Left lung (tissue), 14 donors: ENCODE measurements at places on chromosomes 4 and X. TPM values are rescaled to one million over a fixed set of nuclear protein-coding genes. Genes with fewer than 3 reads are reported as not detected.
A peak's percentile ranks its signal among the peaks of the same experiment; 100 is the strongest.

DNA sequence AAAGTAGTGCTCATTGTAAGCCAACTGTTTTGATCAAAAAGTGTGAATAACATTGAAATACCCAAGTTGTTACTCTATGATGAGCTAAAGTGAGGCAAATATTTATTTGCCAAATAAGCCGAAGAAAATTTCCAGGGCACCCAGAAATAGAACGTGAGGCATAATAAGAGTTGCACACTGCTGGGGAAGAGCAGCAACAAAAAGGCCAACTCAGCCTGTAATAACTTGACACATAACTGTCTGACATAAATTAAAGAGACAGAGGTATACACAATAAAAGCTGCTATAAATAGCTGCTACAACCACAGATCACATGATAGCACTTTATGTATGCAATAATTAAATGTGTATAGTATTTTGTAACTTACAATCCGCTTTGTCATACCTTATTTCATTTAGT lies 2.0 kb upstream of the ABCB7 start:
- H3K4me3 ChIP-seq: no peak overlapping the region
- no peaks in the 10 kb centered on the region for H3K36me3 ChIP-seq
- no peaks in the 10 kb centered on the region for H3K27me3 ChIP-seq

GRCh38 chr4:140005699-140006098 lies 148.3 kb downstream of the MAML3 start:
- no peak overlapping the region for H3K4me3 ChIP-seq
- H3K36me3 ChIP-seq: no peaks in the 10 kb centered on the region
- H3K27me3 ChIP-seq: no peaks in the 10 kb centered on the region
- no peak for DNase-seq
- H3K4me1 ChIP-seq: peaks cover 22% of the 10 kb centered on the region
- H3K27ac ChIP-seq: no peak overlapping the region

- no peaks in the 10 kb centered on the region for H3K36me3 ChIP-seq
- no peak overlapping the region for H3K4me3 ChIP-seq
- H3K27ac ChIP-seq: no peak overlapping the region
- H3K4me1 ChIP-seq: peaks cover 90% of the 10 kb centered on the region
- DNase-seq: peak; percentile 73
Measured at GRCh38 chr4:8274765-8275547, 5.4 kb downstream of the HTRA3 start.

DNA sequence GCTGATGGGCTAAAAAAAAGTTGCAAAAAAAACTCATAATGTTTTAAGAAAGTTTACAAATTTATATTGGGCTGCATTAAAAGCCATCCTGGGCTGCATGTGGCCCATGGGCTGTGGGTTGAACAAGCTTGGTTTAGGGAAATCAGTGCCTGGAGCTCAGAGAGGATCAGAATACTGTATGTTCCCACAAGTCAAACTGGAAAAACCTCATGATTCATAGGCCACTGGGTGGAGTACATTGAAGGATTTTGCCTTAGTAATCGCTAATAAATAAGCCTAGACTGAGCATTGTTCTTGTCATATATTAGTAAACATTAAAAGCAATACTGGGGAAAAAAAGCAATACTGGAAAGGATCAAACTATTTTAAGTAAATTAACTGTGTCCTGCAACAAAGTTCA lies 246.3 kb upstream of the TAPT1 start:
- no peak overlapping the region for H3K27ac ChIP-seq
- H3K27me3 ChIP-seq: no peaks in the 10 kb centered on the region
- no peaks in the 10 kb centered on the region for H3K4me1 ChIP-seq
- no peak for DNase-seq
- H3K4me3 ChIP-seq: no peak overlapping the region

DNA sequence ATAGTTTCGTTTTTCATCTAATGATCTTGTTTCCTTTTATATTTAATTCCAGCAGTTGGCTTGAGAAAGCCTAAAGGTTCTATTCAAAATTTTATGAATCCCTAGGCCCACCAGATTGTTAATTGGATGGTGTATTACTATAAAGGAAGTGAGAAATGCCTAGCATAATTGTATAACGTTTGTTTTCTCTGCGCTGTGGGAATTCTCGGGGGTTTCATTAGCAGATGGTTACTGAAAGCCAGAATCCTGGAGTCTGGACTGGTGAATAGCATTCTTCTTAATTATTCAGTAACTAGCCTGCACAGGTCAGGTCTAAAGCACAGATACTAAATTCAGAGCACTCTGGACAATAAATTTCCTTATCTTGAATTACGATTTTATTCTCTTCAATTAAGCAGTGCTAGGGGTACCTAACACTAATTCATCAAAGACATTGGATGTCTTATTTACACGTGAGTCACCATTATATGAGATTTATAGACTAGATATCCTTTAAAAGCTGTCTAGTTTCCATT lies 459.4 kb downstream of the DTHD1 start:
- DNase-seq: no peak
- no peaks in the 10 kb centered on the region for H3K27me3 ChIP-seq
- no peak overlapping the region for H3K27ac ChIP-seq
- H3K4me3 ChIP-seq: no peak overlapping the region

The MAGEB2 gene
- not detected for total RNA-seq

DNA sequence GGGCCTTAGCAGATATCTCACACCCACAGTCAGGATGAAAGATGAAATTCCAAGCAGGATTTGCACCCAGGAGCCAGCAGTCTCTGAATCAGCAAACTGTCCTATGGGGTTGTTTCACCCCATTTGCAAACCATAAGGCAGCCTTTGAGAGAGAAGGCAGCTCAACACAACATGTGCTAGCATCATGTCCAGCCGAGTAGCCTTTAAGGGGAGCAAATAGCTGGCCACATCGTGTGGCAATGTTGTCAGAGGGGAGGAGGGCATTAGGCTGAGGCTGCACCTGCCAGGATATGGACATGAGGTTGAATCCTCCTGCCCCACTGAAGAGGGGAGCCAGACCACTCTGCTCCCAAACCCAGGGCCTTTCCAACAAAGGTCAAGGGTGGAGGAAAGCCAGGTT lies 20.6 kb upstream of the PJA1 start:
- no peaks in the 10 kb centered on the region for H3K36me3 ChIP-seq
- no peaks in the 10 kb centered on the region for H3K4me1 ChIP-seq
- H3K27me3 ChIP-seq: no peaks in the 10 kb centered on the region

DNA sequence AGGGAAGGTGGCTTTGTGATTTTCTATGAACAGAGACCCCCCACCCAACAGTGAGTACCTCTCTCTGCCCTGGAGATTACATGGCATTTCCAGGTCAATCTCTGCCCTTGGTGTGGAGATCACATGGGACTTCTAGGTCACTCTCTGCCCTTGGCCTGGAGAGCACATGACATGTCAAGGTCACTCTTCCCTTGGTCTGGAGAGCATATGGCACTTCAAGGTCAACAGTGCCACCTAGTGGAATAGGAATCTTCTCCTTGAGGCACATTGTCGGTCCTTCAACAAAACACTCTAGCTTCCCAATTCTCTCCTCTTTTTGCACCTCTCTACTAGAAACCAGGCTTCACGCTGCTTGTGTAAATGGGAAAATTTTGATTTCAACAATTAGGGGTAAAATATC lies 66.2 kb upstream of the TACR3 start:
- H3K36me3 ChIP-seq: no peaks in the 10 kb centered on the region
- H3K27ac ChIP-seq: no peak overlapping the region
- peak; percentile 2 for DNase-seq
- H3K4me1 ChIP-seq: no peaks in the 10 kb centered on the region

GRCh38 chr4:104493081-104493831 lies 1.4 kb downstream of the CXXC4 start:
- no peaks in the 10 kb centered on the region for H3K4me1 ChIP-seq
- no peak for DNase-seq
- peaks cover 96% of the 10 kb centered on the region for H3K27me3 ChIP-seq
- H3K27ac ChIP-seq: no peak overlapping the region

GRCh38 chr4:20538905-20539304 lies 161.4 kb upstream of the PACRGL start:
- no peaks in the 10 kb centered on the region for H3K4me1 ChIP-seq
- no peaks in the 10 kb centered on the region for H3K36me3 ChIP-seq
- no peaks in the 10 kb centered on the region for H3K27me3 ChIP-seq
- no peak overlapping the region for H3K4me3 ChIP-seq
- no peak overlapping the region for H3K27ac ChIP-seq

The RPA4 gene
- total RNA-seq: 0.68 TPM

GRCh38 chrX:134936542-134936941 lies 54.2 kb upstream of the SMIM10 start:
- no peak overlapping the region for H3K4me3 ChIP-seq
- no peaks in the 10 kb centered on the region for H3K36me3 ChIP-seq
- H3K4me1 ChIP-seq: no peaks in the 10 kb centered on the region
- no peak for DNase-seq
- H3K27ac ChIP-seq: no peak overlapping the region

GRCh38 chr4:129358571-129358970 lies 262.6 kb downstream of the C4orf33 start:
- no peaks in the 10 kb centered on the region for H3K4me1 ChIP-seq
- H3K27ac ChIP-seq: no peak overlapping the region
- no peak overlapping the region for H3K4me3 ChIP-seq
- no peak for DNase-seq

GRCh38 chr4:172945611-172946010 lies 223.0 kb upstream of the GALNT7 start:
- no peak overlapping the region for H3K27ac ChIP-seq
- H3K27me3 ChIP-seq: no peaks in the 10 kb centered on the region
- H3K36me3 ChIP-seq: no peaks in the 10 kb centered on the region
- no peak for DNase-seq
- no peak overlapping the region for H3K4me3 ChIP-seq
- H3K4me1 ChIP-seq: no peaks in the 10 kb centered on the region

GRCh38 chr4:38532908-38533499 lies 131.0 kb upstream of the KLF3 start:
- peaks cover 38% of the 10 kb centered on the region for H3K4me1 ChIP-seq
- H3K36me3 ChIP-seq: no peaks in the 10 kb centered on the region
- H3K27me3 ChIP-seq: no peaks in the 10 kb centered on the region
- no peak for DNase-seq

GRCh38 chrX:384861-385260 lies 1.8 kb downstream of the PPP2R3B start:
- H3K27ac ChIP-seq: no peak overlapping the region
- H3K36me3 ChIP-seq: no peaks in the 10 kb centered on the region
- no peaks in the 10 kb centered on the region for H3K4me1 ChIP-seq

The UGT8 gene
- 4.2 TPM for total RNA-seq

DNA sequence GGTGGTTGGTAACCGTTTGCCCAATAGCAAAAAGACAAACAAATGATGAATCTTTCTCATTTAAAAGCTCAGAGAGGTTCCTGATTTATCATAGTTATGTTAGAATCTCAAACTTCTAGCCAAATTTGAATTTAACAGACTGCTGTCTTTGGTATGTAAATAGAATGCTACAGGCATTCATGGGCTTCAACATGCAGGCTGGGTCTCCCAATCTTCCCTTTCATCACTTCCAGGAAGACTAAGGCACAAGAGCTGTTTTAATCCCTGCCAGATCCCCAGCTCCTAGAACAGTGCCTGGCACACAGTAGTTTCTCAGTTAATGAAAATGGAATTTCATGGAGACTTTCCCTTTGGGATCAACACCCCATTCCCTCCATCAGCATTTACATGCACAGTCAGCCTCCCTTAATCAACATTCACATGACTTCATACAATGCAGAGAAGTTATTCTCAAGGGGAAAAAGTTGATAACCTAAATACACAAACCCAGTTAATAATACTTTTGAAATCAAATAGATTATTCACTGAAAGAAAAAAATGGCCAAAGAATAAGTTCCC lies 107.6 kb upstream of the C1QTNF7 start:
- no peak overlapping the region for H3K4me3 ChIP-seq
- H3K36me3 ChIP-seq: no peaks in the 10 kb centered on the region
- no peak overlapping the region for H3K27ac ChIP-seq
- no peak for DNase-seq

GRCh38 chrX:40479777-40480318 lies 100.9 kb upstream of the ATP6AP2 start:
- no peak overlapping the region for H3K4me3 ChIP-seq
- no peaks in the 10 kb centered on the region for H3K4me1 ChIP-seq
- H3K36me3 ChIP-seq: no peaks in the 10 kb centered on the region
- no peak for DNase-seq
- no peak overlapping the region for H3K27ac ChIP-seq

The HADH gene
- total RNA-seq: 45.9 TPM

DNA sequence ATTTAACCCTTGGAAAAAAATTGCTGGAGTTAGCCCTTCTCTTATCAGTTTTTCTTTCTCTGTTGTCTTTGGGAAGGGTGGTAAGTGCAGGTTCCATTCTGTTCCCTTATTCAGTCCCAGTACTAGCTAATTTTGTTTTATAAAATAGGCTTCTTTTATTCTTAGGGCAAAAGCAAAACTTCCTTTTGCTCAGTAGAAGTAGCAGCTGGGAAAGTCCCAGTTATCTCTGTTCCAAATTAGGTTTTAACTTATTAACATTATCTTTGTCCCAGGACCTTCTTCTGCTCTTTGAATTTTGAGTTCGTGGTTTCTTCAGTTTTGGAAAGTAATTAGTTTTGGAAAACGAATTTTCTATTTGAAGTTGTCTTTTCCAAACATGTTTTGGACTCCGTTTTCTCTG lies 61.1 kb downstream of the BANK1 start:
- no peak overlapping the region for H3K4me3 ChIP-seq
- no peaks in the 10 kb centered on the region for H3K4me1 ChIP-seq
- no peaks in the 10 kb centered on the region for H3K27me3 ChIP-seq
- no peak overlapping the region for H3K27ac ChIP-seq
- DNase-seq: no peak

DNA sequence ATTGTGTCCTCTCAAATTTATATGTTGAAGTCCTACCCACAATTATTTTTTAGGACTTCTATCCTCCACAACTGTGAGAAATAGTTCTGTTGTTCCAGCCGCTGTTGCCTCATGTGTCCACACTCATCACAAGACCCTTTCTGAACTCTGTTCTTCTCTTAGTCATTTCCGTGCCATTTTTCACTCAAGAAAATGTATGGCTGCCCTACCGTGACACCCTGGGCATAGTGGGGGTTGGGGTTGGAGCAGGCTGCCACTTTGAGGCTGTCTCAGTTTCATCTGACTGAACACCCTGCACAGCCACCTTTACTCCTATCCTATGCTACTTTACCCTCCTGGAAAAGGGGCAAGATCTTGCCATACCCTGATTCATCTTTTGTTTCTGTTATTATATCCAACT lies 319.1 kb downstream of the TENM3 start:
- no peaks in the 10 kb centered on the region for H3K36me3 ChIP-seq
- H3K4me3 ChIP-seq: no peak overlapping the region
- no peak overlapping the region for H3K27ac ChIP-seq
- H3K27me3 ChIP-seq: no peaks in the 10 kb centered on the region
